Activated CD4-positive, alpha-beta T cell treated with anti-CD3 and anti-CD28 coated beads for 24 hours (primary cell): ENCODE measurements at places on chromosomes 3 and 15.

GRCh38 chr15:93290618-93290946 is 201.6 kb upstream of the RGMA start:
- no peak for DNase-seq

DNA sequence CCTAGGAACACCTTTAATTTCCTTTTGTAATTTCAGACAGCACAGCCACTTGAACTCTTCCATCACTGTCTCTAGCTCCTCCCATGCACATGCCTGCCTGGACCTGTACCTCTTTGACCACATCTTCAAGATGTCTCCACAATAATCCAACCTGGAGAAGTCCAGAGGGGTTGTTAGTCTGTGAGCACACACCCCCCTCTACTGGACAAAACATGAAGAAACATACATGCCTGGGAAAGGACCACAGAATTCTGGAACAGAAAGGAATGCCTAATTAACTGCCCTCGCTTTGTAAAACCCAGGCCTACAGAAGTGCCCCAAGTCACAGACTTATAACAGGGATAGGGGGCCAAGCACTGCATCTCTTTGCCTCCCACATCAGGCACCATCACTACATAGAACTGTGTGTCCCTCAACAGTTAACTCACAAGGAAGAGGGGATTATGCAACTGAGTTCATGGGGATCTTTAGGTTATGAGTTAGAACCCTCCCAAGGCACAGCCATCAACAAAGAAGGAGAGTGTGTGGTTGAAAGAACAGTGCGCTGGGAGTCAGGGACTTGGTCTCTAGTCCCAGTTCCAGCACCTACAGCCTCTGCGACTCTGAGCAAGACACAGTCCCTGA is 61.7 kb downstream of the FMN1 start:
- no peak for DNase-seq

- DNase-seq: no peak
Observed at GRCh38 chr3:100136921-100137320, 22.6 kb upstream of the FILIP1L start.

- no peak for DNase-seq
Observed at GRCh38 chr3:162641907-162642306, 1145.3 kb downstream of the OTOL1 start.

DNA sequence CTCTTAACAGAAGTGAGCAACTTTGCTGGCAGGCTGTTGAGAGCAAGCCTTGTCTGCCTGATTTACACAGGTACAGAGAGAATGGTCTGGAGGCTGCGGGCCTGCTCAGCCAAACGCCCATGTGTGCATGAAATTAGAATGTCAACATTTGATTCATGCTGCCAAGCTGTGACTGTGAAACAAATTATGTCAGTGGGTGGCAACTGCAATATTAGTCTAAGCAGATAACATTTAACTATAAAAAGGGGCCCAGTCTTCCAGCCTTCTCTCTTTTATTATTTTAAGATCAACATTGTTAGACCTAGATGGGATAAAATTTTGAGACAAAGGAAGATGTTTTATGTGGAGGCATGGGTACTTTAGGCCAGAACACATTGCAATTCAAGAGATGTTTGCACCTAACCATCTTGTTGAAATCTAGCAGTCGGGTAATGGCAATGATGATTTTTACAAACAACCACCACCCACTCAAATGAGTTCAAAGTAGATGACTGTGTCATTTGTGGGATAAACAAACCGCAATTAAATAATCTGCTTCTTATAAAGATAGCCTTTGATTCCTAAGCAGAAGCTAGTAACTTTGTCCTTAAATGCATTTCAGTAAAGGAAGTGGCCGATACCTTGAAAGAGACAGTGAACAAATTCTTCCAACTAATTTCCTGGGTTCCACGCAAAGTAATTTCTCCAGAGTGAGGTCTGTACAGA is 70.2 kb downstream of the FOXB1 start:
- no peak for DNase-seq

GRCh38 chr3:32172420-32172819 is 66.0 kb downstream of the GPD1L start:
- DNase-seq: no peak

GRCh38 chr3:196149831-196150301 is 61.3 kb downstream of the ZDHHC19 start:
- no peak for DNase-seq
